ENCODE measurements at places on chromosomes 1 and 21. TPM values are rescaled to one million over a fixed set of nuclear protein-coding genes. Genes with fewer than 3 reads are reported as not detected.

GSTM1 gene
- polyA plus RNA-seq, result 1.7 TPM

TRIM67 gene
- 0.09 TPM for polyA plus RNA-seq

SYCP1 gene
- 0.23 TPM for polyA plus RNA-seq

CRP gene
- polyA plus RNA-seq, result not detected

ACOT11 gene
- polyA plus RNA-seq, result 9.3 TPM

GSTM5 gene
- polyA plus RNA-seq, result 39.6 TPM

OR2AK2 gene
- polyA plus RNA-seq, result not detected

UBE2Q1 gene
- polyA plus RNA-seq, result 104 TPM

SPRR5 gene
- polyA plus RNA-seq, result not detected

GPR153 gene
- polyA plus RNA-seq, result 9.2 TPM

PAPPA2 gene
- 50.3 TPM for polyA plus RNA-seq

AMPD1 gene
- polyA plus RNA-seq, result not detected

OR2T35 gene
- polyA plus RNA-seq, result not detected

BATF3 gene
- polyA plus RNA-seq, result 2.3 TPM

CDK18 gene
- 38.7 TPM for polyA plus RNA-seq

ZNF648 gene
- polyA plus RNA-seq, result 0.43 TPM

KDF1 gene
- polyA plus RNA-seq, result 9.2 TPM

MPL gene
- polyA plus RNA-seq, result 0.84 TPM

PDC gene
- not detected for polyA plus RNA-seq

GBP4 gene
- 5.5 TPM for polyA plus RNA-seq

RNU1-4 gene
- polyA plus RNA-seq, result not detected

AMIGO1 gene
- 7.2 TPM for polyA plus RNA-seq

Measured in left renal cortex interstitium (tissue), 4 donors.